A549 treated with Hydrocortisone at 1 μM for 4 hours (cell line): ENCODE measurements at places on chromosomes 7 and 10. TPM values are rescaled to one million over a fixed set of nuclear protein-coding genes. Genes with fewer than 3 reads are reported as not detected.

The PDGFA gene
- total RNA-seq: 28.9 to 34.4 TPM (median 31.5 TPM) in 5 replicates

The GNAT3 gene
- not detected in 5 replicates for total RNA-seq

The ADCY1 gene
- total RNA-seq: 1.7 to 2.9 TPM (median 2.3 TPM) in 5 replicates

The ORC5 gene
- total RNA-seq: 28.3 to 29.1 TPM (median 28.6 TPM) in 5 replicates

The EMX2 gene
- not detected in 5 replicates for total RNA-seq

The OR2A12 gene
- not detected in 5 replicates for total RNA-seq

The ACBD7 gene
- 0.97 to 1.4 TPM (median 1.1 TPM) in 5 replicates for total RNA-seq

The BAIAP2L1 gene
- total RNA-seq: 39.0 to 46.3 TPM (median 44.5 TPM) in 5 replicates

The CXCL12 gene
- 0.06 to 0.24 TPM (median 0.13 TPM) in 5 replicates for total RNA-seq

The FKBP6 gene
- total RNA-seq: not detected in 5 replicates

The AOAH gene
- total RNA-seq: 0.12 to 0.15 TPM in 2 of 5 replicates, not detected in the others

The PLEKHS1 gene
- 0.06 to 0.09 TPM (median 0.07 TPM) in 4 of 5 replicates, not detected in the other for total RNA-seq

The PLA2G12B gene
- not detected in 5 replicates for total RNA-seq

The NUDT5 gene
- total RNA-seq: 126 to 157 TPM (median 136 TPM) in 5 replicates

The CALCR gene
- total RNA-seq: not detected in 5 replicates

The CDH23 gene
- 1.9 to 3.1 TPM (median 2.2 TPM) in 5 replicates for total RNA-seq

The EPDR1 gene
- total RNA-seq: 67.6 to 80.1 TPM (median 76.8 TPM) in 5 replicates

The TAC1 gene
- not detected in 5 replicates for total RNA-seq

The H2BK1 gene
- not detected in 5 replicates for total RNA-seq

The MAGI2 gene
- total RNA-seq: 0.23 to 0.62 TPM (median 0.40 TPM) in 5 replicates

The SYNPO2L gene
- total RNA-seq: 0.03 to 0.30 TPM (median 0.08 TPM) in 3 of 5 replicates, not detected in the others

The ELFN1 gene
- total RNA-seq: 0.28 to 0.43 TPM (median 0.37 TPM) in 5 replicates
